DMS 273 treated with DMSO at 0.1 percent for 48 hours (cell line): ENCODE measurements at places on chromosomes 3 and 15.

GRCh38 chr15:92674347-92674746 is 18.8 kb upstream of the FAM174B start:
- no peak for DNase-seq

DNA sequence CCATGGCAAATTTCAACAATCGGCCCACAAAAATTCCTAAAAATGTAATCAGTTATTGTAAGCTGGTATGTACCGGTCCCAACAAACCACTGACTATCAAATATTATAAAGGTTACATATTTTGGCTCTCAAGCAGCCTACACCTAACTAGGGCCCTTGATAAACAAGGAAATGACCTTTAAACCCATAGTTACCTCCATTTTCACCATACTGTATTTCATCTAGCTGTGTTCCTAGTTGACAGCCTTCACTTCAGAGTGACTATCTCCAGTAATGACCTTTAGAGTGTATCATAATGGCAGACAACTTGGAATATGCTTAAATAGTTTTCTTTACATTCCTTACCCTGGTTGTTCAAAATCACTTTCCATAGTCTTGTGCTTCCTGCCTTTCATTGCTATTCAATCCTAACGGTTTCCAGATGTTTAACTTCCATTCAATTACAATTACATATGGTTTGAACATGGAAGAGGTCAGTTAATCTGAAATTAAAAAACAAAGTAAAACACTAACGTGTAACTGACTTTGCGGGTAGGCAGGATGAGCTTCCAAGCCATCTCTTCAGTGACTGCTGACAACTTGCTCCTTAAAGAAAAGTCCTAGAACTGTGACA is 111.9 kb upstream of the TSC22D2 start:
- DNase-seq = no peak

DNA sequence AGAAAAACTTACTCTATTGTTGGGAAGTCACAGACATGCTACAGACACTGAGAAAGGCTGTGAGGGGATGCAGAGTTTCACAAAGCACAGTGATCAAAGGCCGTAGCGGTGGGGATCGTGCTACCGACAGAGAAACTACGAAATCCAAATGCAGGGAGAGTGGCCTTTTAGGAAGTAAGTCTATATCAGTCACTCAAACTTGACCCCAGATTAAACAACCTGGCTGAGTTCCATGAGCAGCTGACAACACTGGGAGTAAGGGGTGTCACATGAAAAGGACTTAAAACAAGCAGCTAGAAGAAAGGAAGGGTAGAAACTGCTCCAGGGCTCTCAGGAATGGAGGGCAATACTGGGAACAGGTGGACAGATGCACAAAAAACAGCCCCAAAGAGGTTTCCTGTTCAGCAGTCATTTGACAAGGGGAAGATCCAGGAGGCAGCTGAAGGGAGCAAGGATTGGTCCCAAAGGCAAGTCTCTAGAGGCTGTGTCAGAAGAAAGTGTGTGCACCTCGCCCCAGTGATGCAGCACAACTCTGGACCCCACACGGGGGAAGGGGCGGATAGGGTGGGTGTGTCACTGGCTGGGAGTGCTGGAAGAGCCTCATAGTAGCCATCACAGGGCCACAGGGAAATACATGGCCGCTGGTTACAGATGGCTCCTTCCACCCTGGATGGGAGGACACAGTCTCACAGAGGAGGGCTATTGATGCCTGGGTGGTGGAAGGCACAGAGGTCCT is 20.3 kb upstream of the HDAC11 start:
- no peak for DNase-seq

- DNase-seq = no peak
Observed at GRCh38 chr15:100614336-100614735, 11.9 kb downstream of the ASB7 start.

DNA sequence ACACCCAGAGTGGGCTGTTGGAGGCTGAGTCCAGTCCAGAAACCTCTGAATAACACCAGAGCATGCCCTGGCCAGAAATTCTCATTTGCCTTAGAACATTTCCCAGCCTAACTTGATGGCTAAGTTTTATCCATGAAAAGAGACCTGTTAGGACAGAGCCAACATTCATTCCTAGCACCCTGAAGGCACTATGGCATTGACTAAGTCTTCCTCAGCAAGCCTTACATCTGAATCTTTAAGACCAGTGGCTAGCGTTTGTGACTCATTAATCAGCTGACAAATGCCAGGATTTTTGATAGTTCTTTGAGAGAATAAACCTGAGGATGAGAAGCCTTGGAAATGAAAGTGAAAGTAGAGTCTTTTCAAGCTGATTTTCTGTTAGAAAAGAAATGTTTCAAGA is 1087.1 kb upstream of the ALCAM start:
- DNase-seq = no peak

- DNase-seq = no peak
Observed at GRCh38 chr3:158571969-158572765, 1.2 kb downstream of the MLF1 start.

- no peak for DNase-seq
Observed at GRCh38 chr3:24377218-24377993, 117.2 kb downstream of the THRB start.

- no peak for DNase-seq
Observed at GRCh38 chr15:95263751-95264150, 1032.4 kb downstream of the MCTP2 start.

DNA sequence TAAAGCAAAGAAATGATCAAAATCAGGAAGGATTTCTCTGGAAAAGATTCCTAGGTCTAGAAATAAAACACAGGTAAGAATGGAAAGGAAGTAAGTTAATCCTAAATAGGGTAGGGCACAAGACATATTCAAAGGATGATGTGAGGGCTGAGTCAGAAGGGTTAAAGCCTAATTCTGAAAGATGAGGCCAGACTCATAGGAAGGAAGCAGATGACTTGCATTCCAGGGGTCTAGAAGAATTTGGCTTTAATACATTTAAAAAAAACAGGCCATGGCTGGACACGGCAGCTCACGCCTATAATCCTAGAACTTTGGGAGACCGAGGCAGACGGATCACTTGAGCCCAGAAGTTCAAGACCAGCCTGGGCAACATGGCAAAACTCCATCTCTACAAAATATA is 3.2 kb downstream of the SSR3 start:
- DNase-seq = no peak

GRCh38 chr15:90300988-90301706 is 35.7 kb downstream of the NGRN start:
- DNase-seq = no peak

- peak; percentile 87 for DNase-seq
Observed at GRCh38 chr3:169769287-169770181, at the start of gene ACTRT3. Gene ACTRT3 (minus strand): TSS chr3:169769561. CDS start chr3:169769520, 41 bp downstream.

- DNase-seq = no peak
Observed at GRCh38 chr15:71781179-71781964, 29.0 kb upstream of the NR2E3 start.

DNA sequence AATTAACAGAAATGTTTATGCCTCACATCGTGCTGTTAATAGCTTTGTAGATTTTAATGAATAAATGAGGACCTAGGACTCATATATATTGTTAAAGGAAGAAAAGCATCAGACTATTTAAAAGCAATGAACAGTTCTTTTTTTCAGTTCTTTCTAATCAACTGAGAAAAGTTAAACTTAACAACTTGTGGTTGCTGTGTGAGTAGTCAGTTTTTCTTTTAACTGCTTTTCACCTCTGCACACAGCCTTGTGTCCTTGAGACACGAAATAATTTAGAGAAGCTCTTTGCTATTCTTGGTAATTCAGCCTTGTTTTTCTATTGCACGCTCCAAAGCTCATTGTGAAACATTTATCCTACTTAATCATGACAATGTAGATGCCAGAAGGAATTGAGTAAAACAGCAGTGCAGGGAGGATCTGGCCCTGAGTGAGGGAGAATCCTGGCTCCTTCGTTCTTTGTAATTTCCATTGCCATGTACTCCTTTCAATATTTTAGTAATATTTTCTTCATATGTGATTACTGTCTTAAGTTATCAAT is 499.0 kb downstream of the PYDC2 start:
- no peak for DNase-seq

DNA sequence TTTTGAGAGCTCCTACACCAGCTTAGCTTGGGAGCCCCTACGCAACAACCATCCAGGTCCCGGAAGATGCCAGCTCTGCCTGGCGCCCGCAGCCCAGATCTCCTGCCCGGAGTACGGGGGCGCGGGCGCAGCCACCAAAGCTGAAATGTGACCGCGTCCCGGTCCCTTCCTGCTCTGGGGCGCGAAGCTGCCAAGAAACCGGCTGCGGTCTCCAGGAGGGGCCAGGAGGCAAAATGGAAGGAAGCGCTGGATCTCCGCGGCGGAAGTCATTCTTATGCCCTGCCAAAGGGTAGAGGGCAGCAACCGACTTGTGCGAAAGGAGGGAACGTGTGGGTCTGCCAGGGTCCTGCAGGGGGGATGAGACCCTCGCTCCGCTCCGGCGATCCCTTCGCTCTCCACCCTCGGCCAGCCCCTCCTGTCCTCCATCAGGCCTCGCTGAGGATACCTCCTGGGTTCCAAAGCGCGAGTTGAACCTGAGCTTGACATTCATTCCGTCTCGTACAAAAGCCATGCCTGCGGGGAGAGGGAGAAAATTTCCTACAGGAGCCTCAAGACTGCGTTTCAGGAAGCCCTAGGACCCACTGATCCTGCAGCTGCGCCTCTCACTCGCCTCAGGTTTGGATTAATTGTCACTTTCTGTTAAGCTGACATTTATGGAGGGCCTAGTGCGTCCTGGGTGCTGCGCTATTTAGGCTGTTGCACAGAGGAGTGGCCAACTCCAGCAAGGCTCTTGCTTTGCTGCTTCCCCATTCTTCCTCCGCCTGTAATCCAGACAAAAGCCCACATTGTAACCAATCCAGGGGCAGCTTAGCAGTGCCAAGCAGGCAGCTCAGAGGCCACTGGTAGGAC is 98.3 kb upstream of the VGLL3 start:
- no peak for DNase-seq

DNA sequence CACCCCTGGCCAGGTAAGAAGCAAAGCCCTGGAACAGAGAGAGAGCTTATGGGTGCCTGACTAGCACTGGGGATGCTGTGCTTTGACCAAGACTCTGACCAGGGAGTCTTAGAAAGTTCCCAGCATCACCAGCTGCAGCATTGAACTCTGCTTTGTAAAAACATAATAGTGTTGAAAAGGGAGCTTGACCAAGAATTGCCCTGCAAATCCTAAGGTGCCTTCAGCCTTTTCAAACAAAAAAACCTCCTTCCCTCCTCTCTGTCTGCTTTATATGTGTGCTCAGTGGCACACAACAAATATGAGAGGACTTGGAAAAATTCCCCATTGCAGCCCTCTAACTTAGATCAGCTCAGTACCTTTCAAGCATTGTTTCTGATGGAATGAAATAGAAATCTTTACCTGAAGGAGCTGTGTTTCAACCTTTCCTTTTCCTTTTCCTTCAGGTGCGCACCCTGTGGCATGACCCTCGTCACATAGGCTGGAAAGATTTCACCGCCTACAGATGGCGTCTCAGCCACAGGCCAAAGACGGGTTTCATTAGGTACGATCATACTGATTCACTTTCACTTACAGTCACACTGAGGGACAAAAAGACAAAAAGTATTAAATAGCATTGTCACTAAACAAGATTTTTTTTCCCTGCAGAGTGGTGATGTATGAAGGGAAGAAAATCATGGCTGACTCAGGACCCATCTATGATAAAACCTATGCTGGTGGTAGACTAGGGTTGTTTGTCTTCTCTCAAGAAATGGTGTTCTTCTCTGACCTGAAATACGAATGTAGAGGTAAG is 13.0 kb downstream of the THBS1 start:
- no peak for DNase-seq

- DNase-seq = no peak
Observed at GRCh38 chr3:73332558-73332957, 271.1 kb downstream of the EBLN2 start.

DNA sequence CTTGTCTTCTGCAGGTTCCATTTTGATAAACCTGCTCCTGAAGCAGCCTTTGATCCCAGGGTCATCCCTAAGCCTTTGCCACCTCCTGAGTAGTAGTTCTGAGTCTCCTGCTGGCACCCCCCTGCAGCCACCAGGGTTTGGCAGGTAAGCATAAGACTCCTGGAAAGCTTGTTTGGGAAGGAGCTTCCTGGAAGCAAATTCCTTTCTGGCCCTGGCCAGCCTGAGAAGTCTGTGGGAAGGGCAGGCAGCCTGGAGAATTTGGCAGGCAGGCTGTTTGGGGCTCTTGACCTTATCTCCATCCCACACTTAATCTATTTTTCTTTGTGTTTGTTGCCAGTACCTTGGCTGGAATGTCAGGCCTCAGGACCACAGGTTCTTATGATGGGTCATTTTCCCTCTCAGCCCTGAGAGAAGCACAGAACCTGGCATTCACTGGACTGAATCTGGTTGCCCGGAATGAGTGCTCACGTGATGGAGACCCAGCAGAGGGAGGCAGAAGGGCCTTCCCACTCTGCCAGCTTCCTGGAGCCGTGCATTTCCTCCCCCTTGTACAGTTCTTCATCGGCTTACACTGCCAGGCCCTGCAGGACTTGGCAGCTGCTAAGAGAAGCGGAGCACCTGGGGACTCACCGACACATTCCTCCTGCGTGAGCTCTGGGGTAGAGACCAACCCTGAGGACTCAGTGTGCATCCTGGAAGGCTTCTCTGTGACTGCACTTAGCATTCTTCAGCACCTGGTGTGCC is 13.4 kb downstream of the ATRIP start:
- DNase-seq = no peak

DNA sequence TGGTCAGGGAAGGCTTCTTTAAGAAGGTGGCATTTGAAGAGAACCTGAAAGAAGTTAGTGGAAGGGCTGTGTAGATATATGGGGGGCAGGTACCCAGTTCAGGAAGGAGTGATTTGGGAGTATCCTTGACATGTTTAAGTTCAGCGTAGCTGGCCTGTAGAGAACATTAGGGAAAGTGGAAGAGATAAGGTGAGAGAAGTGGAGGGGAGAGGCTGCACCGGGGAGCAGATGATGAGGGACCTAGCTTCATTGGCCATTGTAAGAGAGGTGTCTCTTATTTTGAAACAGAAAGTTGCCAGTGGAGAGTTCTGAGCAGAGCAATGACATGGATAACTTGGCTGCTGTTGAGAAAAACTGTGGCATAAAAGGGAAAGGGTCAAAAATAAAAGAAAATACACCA is 44.6 kb upstream of the MME start:
- no peak for DNase-seq

DNA sequence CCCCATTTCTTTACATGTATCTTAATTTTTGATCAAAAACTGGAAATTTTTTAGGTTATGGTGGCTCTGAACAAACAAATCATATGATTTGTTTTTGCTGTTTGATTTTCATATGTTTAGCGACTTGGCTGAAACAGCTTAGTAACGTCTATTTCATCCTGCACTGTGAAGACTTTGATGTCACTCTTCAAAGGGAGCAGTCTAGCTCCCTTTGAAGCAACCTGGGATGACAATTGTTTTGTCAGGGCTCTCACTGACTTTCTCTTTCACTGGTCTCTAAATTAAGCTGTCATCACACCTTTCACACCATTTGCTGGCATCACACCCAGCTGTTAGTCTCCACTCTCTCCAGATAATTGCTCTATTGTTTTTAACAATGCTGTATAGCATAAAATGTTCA is 896.9 kb downstream of the IGSF11 start:
- DNase-seq = no peak
